ENCODE measurements at places on chromosomes 11 and 22. TPM values are rescaled to one million over a fixed set of nuclear protein-coding genes. Genes with fewer than 3 reads are reported as not detected.

Gene MMP12
- not detected for total RNA-seq

Gene DUSP8
- 9.0 TPM for total RNA-seq

Gene TYR
- not detected for total RNA-seq

Gene ARL2
- 110 TPM for total RNA-seq
